Mesendoderm (in vitro differentiated cells): ENCODE measurements at places on chromosomes 2 and 18.

DNA sequence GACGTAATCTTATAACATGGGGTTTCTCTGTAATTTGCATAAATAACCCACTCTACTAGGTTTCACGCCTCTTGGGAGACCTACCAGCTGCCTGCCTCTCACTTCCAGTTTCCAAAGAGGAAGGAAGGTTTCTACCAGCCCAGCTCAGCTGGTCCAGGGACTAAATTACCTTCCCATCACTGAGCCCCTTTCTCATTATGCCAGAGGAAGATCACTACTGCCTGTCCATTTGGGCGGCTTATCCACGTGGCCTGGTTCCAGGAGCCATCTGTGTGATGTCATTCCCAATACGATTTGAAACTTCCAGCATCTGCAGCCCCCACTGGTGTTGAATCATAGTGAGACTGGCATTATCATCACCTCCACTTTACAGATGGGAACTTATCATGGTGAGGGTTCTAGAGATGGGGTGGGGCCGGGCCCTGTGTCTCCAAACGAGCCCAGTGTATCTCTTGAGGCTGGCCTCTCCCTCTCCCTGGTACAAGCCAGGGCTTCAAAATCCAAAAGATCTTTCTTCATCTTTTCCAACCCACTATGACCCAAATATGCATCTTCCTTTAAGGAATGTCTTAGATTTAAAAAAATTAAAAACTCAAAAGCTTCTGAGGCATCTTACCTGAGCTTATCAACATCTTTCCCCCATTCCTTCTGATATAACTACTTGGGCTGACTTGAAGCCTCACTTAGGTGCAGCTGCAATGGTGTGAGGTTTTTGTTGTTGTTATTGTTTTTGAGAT lies 140.8 kb downstream of the DDX1 start:
- peaks cover 6% of the 10 kb centered on the region for H3K27me3 ChIP-seq
- peaks cover 7% of the 10 kb centered on the region for H3K4me1 ChIP-seq
- H3K4me3 ChIP-seq: no peak overlapping the region
- no peak for DNase-seq
- no peaks in the 10 kb centered on the region for H3K36me3 ChIP-seq

DNA sequence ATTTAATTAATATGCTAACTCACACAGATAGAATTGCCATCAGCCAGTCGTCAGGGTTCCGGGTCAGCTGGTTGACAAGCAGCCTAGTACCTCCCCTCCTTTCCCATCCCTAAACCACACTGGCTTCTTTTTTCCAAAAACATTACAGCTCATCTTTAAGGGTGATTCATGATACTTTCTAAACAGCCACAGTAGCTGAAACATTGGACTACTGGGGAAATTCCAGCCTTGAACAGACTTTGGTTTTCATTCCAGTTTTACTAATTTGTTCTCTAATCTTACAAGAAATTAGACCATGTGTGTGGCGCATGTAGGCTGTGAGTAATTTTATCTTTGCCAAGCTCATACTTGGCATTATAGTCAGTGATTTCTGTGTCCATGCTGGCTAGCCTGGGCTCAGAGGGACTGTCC lies 110.8 kb downstream of the FMNL2 start:
- H3K4me3 ChIP-seq: no peak overlapping the region
- H3K27me3 ChIP-seq: no peaks in the 10 kb centered on the region
- no peaks in the 10 kb centered on the region for H3K36me3 ChIP-seq
- H3K27ac ChIP-seq: no peak overlapping the region

DNA sequence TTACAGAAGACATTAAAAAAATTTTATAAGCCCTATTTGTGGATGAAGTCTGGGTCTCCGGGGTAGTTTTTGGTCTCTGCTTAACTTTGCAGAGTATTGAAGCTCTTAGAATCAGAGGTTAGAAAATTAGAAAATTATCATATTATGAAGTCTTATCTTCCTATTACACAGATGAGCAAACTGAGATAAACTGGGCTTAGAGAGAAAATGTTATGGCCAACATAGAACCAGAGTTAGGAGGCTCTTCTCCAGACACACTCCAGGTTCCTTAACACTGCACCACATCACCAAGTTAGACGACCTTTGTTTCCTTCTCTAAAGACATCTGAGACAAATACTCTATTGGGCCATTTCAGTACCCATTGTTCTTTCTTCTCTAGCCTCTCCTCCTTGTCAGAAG lies 36.7 kb upstream of the NEB start:
- H3K36me3 ChIP-seq: no peaks in the 10 kb centered on the region
- no peak for DNase-seq
- H3K27me3 ChIP-seq: no peaks in the 10 kb centered on the region
- H3K4me3 ChIP-seq: no peak overlapping the region

DNA sequence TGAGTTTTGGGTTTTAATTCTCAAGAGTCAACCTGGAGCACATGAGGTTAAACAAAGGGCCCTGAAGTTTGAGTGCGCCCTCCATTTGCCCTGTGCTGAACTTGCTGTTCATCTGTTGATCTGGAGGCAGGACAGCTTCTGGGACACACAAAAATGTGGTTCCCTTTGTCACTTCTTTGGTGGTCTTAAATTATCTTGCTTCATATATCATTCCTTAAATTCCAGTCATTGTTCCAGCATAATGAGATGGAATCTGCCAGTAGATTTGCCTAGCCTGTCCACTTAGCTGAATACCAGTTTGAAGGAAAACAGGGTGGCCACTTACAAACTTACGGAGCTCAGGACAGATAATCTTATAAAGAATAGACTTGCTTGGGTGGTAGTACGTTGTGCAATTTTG lies 916 bp downstream of the CETN1 start:
- H3K4me3 ChIP-seq: no peak overlapping the region
- H3K36me3 ChIP-seq: no peaks in the 10 kb centered on the region
- H3K4me1 ChIP-seq: no peaks in the 10 kb centered on the region
- no peak for DNase-seq
- no peaks in the 10 kb centered on the region for H3K27me3 ChIP-seq

- no peak overlapping the region for H3K4me3 ChIP-seq
- H3K27ac ChIP-seq: no peak overlapping the region
- no peaks in the 10 kb centered on the region for H3K4me1 ChIP-seq
These were observed 75.7 kb upstream of the CDCA7 start for GRCh38 chr2:173278794-173279526.

DNA sequence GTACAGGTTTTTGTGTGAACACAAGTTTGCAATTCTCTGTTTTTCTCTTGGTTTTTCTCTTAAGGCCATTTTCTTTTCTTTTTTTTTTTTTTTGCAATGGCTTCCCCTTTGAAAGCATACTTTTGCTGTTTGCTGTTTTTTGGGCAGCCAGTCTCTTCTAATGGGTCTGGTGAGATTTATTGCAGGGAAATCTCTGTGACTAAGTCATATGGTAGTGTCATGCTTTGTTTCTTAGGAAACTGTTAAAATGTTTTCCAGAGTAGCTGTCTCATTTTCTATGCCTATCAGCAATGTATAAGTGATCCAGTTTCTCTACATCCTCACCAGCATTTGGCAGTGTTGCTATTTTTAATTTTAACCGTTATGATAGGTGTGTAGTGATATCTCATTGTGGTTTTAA lies 27.9 kb upstream of the CDCA7 start:
- no peak overlapping the region for H3K27ac ChIP-seq
- no peaks in the 10 kb centered on the region for H3K36me3 ChIP-seq
- no peak overlapping the region for H3K4me3 ChIP-seq
- H3K4me1 ChIP-seq: no peaks in the 10 kb centered on the region

DNA sequence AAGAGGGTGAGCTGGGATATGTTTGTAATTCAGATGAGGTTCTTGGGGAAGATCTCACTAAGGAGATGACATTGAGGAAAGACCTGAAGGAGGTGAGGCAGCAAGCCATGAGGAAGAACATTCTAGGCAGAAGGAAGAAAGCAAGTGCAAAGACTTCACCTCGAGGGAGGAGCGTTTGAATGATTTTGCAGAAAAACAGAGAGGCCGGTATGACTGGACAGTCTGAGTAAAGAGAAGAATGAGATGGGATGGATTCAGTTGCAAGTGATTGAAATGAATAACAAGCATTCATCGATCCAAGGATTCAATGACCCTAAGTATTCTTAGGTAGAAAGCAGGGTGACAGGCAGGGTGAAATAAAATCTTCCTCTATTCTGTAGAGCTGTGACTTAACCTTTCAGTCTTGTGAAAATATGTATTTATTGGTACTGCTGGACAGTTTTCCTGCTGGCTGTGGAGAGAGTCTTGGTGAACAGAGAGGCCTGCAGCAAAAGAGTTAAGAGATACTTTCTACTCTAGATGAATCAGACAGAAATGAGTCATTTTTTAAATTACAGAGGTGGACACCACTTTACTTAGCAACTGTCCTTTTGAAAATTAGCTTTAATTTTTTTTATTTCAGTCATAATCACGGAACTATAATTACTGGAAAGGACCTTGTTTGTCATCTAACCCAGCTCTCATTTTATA lies 278.4 kb downstream of the LRRTM1 start:
- no peaks in the 10 kb centered on the region for H3K36me3 ChIP-seq
- H3K4me3 ChIP-seq: no peak overlapping the region
- H3K27me3 ChIP-seq: no peaks in the 10 kb centered on the region

GRCh38 chr2:67186871-67187270 lies 210.3 kb upstream of the ETAA1 start:
- H3K27ac ChIP-seq: no peak overlapping the region
- H3K4me1 ChIP-seq: no peaks in the 10 kb centered on the region
- no peak overlapping the region for H3K4me3 ChIP-seq

- no peaks in the 10 kb centered on the region for H3K27me3 ChIP-seq
- H3K4me1 ChIP-seq: no peaks in the 10 kb centered on the region
These were observed 50.8 kb downstream of the KCTD18 start for GRCh38 chr2:200459101-200459500.

- no peak overlapping the region for H3K4me3 ChIP-seq
- H3K27ac ChIP-seq: no peak overlapping the region
- no peaks in the 10 kb centered on the region for H3K4me1 ChIP-seq
These were observed 24.9 kb downstream of the TRAPPC12 start for GRCh38 chr2:3404349-3404894.

GRCh38 chr2:25757906-25758305 lies 84.5 kb upstream of the DTNB start:
- DNase-seq: no peak
- no peaks in the 10 kb centered on the region for H3K27me3 ChIP-seq
- no peak overlapping the region for H3K4me3 ChIP-seq
- no peak overlapping the region for H3K27ac ChIP-seq
- H3K4me1 ChIP-seq: no peaks in the 10 kb centered on the region
- peaks cover 2% of the 10 kb centered on the region for H3K36me3 ChIP-seq

DNA sequence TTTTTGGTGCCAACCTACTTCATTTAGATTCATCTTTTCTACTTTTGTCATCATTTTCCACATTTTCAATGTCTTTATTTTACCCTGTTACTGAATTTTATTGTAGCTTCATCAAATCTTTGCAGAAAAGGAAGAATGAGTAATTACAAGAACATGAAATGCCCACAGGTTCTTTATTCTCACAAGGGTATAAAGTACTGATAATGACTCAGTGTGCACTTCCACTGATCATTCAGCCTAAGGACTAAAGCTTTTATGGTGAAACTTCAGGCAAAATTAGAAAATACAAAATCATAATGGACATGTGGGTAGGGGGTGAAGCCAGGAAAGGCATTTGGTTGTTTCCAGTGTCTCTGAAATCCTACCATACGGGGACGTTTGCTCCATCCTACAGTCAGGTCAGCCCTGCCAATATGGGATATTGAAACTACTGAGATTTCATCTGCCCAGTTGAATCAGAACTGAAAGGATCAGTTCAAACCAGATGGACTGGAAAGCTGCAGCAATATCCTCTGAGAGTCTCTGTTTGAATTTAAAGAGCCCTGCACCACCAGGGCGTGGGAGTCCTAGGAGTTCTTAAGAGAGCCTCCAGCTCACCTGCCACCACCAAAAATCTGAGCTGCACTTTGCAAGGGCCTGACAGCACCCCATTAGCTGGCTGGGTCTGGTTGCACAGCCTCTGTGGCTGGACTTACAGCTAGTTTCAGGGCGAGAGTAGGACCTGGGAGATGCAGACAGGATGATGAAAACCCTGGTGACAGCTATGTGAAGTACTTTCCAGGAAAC lies 390.4 kb downstream of the CMPK2 start:
- no peak overlapping the region for H3K27ac ChIP-seq
- no peak for DNase-seq
- H3K27me3 ChIP-seq: no peaks in the 10 kb centered on the region

DNA sequence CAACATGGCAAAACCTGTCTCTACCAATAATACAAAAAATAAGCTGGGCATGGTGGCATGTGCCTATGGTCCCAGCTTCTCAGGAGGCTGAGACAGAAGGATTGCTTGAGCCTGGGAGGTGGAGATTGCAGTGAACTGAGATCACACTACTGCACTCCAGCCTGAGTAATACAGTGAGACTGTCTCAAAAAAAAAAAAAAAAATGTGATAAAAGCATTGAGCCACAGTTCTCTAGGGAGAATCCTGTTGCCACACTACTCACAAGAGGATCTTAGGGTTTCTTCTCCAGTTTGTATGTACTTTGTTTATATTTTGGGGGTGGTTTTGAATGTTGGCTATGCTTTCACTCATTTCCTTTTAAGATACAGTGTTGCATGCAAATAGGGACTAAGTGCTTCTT lies 62.0 kb downstream of the TMEM185B start:
- no peaks in the 10 kb centered on the region for H3K27me3 ChIP-seq
- H3K36me3 ChIP-seq: no peaks in the 10 kb centered on the region
- DNase-seq: no peak
- H3K4me3 ChIP-seq: no peak overlapping the region

DNA sequence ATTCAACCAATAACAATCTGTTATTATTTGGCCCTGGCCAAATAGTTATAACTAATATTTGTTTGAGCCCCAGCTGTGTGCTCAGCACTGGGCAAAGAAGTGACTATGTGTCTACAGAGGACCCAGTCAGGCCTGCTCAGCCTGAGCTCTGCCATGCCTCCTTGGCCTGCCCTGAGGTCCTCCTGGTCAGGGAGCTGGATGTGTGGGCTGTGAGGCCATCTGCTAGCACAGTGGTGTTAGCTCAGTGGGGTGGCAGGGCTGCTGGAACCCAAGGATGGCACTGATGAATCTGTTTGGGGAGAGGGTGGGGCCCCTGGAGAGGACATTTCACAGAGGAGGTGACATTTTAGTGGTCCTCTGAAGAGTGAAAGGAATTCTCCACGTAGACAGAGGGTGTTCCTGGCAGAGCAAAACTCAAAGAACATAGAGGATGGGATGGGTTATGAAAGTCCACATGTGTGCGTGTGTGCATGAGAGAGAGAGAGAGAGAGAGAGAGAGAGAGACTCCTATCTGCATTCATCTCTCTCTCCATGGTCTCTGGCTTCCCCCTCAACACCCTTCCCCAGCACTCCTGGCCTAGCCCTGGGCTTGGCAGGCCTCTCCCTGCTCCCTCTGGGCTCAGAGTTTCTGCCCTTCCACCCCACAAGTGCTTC lies 21.2 kb upstream of the ATOH8 start:
- DNase-seq: no peak
- H3K27ac ChIP-seq: no peak overlapping the region
- H3K36me3 ChIP-seq: no peaks in the 10 kb centered on the region
- H3K4me3 ChIP-seq: no peak overlapping the region

- no peaks in the 10 kb centered on the region for H3K27me3 ChIP-seq
- H3K36me3 ChIP-seq: no peaks in the 10 kb centered on the region
- H3K4me3 ChIP-seq: no peak overlapping the region
- DNase-seq: no peak
- H3K27ac ChIP-seq: no peak overlapping the region
These were observed 108.4 kb downstream of the LYPD6B start for GRCh38 chr2:149146876-149147275.
